Activated effector memory CD4-positive, alpha-beta T cell treated with Interleukin-2 at 50 U/mL for 16 hours (primary cell): ENCODE measurements at places on chromosomes 6 and 20.

DNA sequence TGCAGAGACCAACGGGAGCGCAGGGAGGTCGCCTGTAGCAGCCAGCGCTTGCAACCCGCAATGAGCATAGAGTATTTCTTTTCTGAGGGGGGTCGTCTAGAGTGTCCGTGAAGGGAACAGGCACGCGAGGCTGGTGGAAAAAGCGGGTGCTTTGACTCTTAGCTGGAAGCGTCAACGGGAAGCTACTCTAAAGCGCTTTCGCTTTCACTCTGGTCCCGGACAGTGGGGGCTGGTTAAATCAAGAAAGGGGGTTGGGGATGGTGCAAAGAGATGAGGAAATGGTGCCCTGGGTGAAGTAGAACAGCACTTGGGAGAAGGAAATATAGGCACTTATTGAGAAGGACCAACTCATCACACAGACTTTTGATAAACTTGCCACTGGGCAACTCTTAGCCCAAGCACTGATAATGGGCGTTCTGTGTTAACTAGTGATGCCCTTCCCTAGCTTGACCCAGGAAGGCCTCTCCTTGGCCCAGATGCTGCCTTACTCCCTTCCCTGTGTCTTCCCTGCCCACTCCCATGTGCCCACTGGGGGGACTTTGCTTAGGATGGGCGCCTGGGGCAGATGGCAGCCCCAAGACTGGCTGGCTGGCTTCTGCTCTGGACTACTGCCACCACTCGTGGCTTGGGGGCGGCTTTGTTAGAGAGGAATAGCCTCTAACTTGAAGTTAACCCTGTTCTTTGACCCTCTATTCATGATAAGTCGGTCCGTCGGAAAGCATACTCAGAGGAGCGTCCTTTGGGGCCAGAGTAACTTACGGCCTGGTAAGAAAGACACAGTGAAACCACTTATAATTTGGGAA, 585 bp downstream of the PSMB9 start:
- peak; percentile 40 for DNase-seq

DNA sequence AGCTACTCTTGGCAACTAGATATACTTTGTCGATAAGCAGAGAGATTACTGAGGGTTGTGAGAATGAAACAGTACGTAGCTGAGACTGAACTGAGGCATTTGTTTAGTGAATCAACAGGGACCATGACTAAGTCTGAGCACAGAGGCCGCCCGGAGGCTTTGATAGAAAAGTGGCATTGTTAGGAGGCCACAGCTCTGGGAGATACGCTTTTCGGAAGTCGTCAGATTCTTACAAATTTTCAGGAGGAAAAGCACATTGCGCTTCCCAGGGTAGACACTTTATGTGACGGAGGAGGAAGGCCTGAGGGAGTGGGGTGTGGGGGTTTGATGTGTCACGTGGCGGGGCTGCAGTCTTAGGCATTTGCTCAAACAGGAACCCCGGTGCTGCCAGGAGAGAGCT, 69.4 kb downstream of the PSMG4 start:
- DNase-seq, result no peak

- no peak for DNase-seq
These were observed 48.9 kb upstream of the CD83 start for GRCh38 chr6:14068623-14069022.

DNA sequence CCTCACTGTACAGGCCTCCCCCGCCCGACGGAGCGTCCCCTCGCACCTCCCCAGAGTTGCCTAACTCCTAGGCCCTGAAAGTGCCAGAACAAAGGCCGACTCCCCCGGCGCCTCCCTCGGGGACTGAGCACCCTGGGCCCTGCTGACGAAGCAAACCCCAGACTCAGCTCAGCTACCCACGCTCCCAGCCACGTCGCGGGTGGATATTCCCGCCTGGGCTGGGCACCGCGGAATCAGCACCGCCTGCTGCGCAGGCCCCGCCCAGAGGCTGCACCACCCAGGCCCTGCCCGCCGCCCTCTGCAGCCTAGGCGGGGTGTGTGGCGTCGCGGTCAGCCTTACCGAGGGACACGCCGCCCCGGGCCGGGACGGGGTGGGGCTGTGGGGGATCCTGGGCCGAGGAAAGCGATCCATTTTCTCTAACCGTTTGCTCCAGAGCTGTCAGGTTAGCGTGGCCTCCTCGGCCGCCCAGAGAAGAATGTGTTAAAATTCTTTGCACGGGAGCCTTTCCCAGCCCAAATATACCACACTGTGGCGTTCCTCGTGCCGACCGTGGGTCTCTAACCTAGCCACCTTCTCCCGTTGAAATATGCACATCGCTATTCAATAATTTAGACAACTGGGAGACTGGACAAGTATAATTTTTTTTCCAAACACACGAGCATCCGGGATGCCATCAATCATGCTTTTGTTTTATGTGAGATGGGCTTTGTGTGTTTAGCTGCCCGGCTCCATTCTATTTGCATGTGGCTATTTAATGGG, 31.4 kb downstream of the TFAP2A start:
- no peak for DNase-seq
